ENCODE measurements at places on chromosomes 7 and 10.

DNA sequence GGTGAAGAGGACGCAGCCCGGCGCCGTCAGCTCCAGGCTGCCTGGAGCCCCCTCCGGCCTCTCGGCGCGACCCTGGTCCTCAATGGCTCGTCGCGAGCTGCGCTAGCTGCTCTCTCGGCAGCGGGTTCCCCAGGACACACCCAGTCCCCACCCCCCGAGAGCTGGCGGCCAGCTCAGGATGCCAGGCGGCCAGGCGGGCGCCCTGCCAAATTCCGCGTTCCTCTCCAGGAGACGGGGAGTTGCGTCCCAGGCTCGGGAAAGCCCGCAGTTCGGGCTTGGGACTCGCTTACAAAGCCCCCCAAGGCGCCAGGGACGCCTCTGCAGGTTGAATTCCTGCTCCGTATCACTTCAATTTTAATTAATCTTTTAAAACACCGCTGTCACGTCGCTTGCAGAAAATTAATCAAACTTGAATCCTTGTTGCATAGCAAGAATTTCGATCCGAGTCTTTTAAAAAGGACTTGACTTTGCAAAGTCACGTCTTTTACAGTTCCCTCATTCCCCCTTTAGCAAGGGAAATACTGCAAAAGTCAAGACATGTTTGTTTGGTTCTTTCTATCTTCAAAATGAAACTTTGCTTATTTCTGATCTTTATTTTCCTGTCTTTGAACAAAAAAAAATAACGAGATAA is 28.2 kb downstream of the SKIDA1 start:
- peak; percentile 62 for DNase-seq

- DNase-seq = no peak
Measured at GRCh38 chr10:93277360-93277759, 203.7 kb downstream of the CYP26A1 start.

GRCh38 chr10:69418052-69418752 is 1.5 kb upstream of the TACR2 start:
- DNase-seq = no peak

GRCh38 chr10:104546756-104547155 is 94.3 kb upstream of the SORCS3 start:
- no peak for DNase-seq

- no peak for DNase-seq
Measured at GRCh38 chr10:4684434-4684833, 141.6 kb upstream of the AKR1E2 start.
